GM19239 (cell line): ENCODE measurements at places on chromosomes 2 and 18.

- no peak for DNase-seq
Measured at GRCh38 chr2:135926605-135927004, 50.4 kb upstream of the MCM6 start.

- DNase-seq = no peak
Measured at GRCh38 chr2:10075101-10075500, 5.1 kb downstream of the CYS1 start.

- DNase-seq = no peak
Measured at GRCh38 chr2:182359027-182359989, 67.5 kb downstream of the PDE1A start.

DNA sequence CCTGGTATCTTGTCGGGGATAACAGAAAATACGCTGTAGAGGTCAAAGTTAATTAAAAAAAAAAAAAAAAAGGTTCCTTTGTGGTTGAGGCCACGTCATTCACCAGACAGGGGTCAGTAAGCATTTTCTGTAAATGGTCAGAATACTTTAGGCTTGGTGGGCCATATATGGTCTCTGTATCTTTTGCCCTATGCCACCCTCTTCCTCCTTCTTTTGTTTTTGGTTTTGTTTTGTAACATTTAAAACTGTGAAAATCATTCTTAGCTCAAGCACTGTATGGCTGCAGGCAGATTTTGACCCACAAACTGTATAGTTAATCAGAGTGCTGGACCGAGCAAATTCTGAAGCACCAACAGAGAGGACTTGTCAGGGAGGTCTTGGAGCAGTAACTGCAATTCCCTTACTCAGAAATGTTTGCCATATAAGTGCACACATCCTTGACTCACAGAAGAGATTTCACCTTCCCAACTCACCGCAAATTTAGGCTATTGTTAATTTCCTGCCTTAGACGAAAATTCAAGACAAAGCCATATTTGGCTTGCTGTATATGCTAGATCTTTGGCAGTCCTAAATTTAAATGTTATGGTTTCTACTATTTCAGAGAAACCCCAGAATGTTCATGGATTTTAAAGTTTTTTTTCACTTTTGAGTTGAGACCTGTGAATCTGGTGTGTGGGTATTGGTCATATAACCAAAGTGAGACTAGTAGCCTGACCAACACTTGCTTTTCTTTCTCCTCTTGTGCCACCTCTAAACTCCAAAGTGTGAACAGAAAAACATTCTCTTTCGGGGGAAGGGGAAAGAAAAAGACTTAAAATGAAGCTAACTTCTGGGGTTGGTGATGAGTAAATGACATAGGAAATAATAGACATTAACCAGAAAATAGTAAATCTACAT, 65.4 kb downstream of the DOCK10 start:
- DNase-seq = no peak

DNA sequence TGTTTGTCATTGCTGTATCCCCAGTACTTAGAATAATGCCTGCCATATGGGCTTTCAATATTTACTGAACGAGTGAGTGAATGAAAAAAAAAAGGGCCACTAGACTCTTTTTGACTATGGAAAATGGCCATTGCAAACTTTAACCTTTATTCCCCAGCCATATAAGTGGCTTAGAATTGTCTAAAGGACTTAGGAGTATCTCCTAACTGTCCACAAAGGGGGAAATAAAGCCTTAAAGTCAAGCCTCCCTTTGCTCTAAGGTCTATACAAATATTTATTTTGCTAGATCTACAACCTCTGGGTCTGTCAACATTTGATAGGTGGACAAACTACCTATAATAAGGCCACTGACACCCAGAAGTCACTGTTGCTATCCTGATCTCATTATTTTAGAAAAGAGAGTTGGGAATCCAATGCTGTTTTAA, 25.7 kb downstream of the UPP2 start:
- no peak for DNase-seq

- no peak for DNase-seq
Measured at GRCh38 chr2:182426918-182427240, at the start of gene PDE1A. TSS of gene PDE1A (minus strand) at chr2:182427036.

- no peak for DNase-seq
Measured at GRCh38 chr2:193114827-193115226, 920.1 kb upstream of the TMEFF2 start.
